T-cell (primary cell): ENCODE measurements at places on chromosomes 11 and 22.
A peak's percentile ranks its signal among the peaks of the same experiment; 100 is the strongest.

GRCh38 chr11:119980431-119980830 is 157.5 kb downstream of the TRIM29 start:
- no peak for DNase-seq

DNA sequence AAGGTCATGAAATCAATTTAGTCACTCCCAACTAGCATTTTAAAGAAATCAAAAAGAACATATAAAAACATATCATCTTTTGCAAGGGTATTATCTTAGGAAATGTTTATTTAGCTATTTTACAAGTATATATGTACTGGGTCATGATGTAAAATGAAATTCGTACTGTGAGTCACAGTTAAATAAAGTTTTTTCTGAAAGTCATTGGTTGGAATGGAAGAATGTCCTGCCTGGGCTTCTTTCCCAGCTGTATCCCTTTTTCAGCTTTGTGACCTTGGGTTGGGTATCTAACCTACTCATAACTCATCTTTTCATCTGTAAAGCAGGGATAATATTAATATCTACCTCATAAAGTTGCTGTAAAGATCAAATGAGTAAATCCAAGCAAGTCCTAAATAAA is 15.7 kb downstream of the FDX1 start:
- no peak for DNase-seq

DNA sequence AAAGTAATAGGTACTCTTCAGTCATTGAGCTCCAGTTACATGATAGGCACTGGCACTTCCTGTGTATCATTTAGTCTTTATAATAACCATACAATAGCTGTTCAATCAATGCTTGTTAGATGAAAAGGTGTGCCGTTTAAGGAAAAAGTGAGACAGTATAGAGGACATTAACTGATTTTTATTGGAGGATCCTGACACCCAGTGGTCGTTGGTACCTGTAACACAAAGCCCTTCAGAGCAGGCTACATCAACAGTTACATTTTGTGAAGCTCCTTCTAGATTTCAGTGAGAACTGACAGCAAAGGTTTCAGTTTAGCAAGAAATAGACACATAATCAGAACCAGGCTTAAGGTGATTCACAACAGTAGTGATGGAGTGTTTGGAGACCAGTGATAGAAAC is 44.2 kb downstream of the CCDC81 start:
- no peak for DNase-seq

GRCh38 chr22:24146194-24146616 is 35.1 kb upstream of the SUSD2 start:
- peak; percentile 47 for DNase-seq

- DNase-seq = no peak
Observed at GRCh38 chr11:84522331-84522730, 1104.8 kb downstream of the DLG2 start.

DNA sequence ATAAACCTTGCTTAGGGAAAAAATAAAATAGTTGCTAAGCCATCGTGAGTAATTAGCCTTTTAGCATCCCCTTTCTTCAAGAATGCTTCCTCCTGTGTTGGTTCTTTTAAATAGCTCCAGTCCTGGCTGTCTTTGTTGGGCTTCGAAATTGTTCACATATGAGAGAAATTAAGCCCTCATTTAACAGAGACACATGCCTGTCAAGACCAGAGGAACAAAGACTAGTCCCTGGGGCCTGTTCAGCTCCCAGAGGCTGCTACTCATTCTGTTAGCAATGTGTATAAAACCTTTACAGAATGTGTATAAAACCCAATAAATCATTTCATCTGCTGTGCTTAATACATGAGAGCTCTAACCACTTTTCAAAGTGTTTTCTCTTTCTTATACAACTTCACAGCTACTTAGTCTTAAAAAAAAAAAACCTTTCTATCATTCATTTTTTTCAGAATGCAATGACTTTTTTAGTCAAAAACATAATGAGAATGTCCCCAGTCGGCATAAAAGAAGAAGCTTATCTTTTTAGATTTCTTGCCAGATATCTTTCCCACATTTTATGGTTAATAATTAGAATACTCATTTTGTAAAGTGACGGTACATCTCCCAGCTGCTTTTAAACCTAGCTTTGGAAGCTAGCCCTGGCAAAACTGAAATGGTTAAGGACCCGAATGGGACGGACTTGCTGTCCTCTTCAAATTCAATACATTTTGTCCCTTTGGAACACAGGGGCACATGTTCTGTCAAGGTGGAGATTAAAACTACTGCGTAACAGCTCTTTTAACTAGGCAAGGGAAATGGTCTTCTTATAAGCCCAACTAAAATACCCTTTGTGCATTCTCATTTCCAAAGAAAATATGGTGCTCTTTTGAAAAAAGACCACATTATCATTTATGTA is 186.1 kb downstream of the SOX6 start:
- no peak for DNase-seq

DNA sequence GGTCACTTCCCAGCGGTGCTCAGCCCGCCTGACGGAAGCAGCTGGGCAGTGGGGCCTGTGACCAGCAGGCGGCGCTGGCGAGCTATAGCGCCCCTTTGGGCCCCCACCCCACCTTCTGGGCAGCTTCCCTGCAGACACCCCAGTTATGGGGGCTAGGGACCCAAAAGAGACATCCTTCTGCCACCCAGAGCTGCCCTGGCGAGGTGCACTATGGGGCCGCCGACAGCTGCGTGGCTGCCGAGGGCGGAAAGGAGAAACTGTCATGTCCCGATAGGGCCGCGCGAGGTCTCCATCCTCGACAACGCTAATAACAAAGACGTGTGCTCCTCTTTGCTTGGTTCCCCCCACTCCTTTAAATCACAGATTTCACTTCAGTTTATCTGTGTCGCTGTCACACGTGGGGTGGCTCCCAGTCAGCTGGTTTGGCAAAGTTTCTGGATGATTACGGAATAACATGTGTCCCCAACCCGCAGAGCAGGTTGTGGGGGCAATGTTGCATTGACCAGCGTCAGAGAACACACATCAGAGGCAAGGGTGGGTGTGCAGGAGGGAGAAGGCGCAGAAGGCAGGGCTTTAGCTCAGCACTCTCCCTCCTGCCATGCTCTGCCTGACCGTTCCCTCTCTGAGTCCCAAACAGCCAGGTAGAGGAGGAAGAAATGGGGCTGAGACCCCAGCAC is 673 bp upstream of the MYO7A start:
- DNase-seq = peak; percentile 57

DNA sequence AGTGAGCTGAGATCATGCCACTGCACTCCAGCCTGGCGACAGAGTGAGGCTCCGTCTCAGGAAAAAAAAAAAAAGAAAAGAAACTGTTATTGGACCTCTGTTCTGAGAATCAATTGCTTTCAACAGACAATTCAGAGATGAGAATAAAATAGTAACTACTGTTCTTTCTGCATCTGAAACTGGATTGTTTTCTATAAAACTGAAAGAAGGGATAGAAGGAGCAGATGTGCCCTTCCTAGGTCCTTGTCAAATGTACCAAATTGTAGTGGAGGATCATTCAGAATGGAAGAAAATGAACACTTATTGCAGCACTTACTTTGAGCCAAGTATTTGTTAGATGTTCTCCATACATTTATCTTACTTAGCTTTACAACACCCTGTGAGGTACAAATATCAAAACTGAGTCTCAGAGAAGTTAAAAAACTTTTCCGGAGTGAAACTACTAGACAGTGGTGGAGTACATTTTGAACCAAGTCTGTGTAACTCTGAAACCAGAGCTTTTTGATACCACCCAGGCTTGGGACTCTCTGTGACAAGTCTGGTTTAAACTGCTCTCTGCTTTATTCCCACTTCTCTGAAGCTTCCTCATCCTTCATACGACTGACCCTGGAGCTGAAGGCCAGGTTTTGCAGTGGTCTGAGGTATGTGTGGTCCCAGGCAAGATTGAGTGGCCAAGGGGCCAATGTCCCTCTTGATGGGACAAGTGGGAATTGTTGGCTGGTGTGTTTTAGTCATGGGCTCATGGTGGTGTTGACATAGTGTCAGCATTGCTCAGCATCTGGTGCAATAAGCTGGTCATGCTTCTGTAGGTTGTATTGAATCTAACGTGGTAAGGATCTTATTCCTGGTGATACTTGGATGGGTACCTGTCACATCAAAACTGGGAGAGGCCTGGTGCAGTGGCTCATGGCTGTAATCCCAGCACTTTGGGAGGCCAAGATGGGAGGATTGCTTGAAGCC is 48.2 kb upstream of the CCDC134 start:
- DNase-seq = no peak

DNA sequence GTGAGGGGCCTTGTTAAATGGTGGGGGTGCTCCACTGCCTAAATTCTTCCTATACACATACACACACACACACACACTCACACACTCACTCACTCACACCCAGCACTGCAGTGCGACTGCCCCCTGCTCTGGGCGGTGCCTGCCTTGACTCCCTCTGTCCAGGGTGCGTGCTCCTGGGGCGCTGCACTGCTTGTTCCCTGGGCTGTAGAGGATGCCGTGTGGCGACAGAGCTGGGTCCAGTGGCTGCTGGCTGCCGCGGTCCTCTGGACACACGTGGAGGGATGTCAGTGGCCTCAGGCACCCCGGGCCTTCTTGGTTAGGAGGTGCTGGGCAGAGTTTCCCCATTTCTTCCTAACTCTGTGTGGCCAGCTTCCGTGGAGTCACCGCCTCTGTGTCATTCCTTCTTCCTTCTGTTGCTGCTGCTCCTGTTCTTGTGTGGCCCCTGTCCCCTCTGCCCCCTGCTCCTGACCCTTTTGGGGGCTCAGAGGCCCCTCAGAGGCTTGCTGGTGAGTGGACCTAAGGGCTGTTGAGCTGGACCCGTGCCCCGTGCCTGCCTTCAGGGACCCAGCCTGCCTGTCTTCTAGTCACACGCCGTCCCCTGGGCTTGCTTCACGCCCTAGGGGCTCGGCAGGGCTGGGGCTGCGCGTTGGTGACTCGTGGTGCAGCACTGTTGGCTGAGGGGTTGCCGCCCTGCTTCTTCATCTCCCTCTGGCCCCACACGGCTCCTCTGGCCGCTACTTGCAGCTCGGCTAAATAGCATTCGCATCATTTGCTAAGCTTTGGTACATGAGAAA is 147.0 kb downstream of the TBC1D22A start:
- DNase-seq = no peak

DNA sequence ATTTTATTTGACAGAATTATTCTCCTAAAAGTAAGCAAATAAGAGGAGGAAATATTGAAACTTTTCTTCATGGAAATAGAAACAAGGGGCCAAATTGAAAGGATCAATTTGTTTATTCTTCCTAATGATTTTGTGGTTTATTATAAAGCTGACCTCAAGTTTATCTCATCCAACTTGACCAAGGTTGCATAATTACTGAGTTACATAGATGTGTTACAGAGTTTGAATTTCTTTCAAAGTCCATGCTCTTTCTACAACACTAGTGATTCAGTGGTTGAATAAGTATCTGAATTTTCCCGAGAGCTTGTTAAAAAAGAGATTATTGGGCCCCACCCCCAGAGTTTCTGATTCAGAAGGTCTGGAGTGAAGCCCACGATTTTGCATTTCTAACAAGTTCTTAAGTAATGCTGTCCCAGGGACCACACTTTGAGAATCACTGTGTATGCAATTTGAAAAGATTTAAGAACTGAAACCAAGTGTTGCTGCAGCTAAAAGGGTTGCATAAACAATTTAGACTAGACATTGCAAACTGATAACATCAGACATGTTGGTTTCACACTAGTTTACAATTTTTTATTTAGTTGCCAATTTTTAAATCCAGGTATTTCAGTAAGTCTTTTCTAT is 485.7 kb upstream of the ANO5 start:
- DNase-seq = no peak

DNA sequence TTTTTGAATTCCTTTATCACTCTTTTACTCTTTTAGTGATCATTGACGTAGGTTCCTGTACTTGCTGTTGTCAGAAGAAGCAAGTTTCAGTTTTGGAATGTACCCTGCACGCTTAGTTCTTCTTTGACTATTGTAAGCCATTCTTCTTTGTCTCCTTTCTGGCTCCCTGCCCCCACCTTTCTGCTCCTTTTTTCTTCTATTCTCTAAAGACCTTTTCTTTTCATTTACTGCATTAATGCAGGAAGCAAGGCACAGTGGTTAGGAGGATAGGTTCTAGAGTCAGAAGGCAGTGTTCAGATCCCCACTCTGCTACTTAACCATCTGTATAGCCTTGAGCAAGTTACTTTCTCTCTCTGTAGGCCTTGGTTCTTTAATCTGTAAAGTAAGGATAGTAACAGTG is 33.7 kb upstream of the RAG2 start:
- DNase-seq = no peak

DNA sequence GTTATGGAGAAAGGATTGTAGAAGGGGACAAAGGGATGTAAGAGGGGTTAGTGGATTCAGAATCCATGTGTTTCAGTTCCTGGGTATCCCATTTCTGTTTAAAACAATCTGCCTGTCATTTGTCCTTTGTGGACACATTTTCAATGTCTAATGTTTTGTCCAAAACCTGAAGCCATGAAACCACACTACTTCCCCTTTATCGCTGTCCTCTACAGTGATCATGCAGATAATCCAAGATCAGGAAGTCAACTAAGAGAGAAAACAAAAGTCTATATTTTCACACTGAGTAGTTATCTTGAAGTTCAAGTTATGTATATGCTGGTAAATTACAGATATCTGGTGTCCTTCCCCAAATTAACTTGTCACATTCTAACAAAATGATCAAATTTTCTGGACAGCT is 457.0 kb downstream of the NTM start:
- no peak for DNase-seq

- no peak for DNase-seq
Observed at GRCh38 chr22:18093661-18094060, 15.9 kb downstream of the PEX26 start.

- no peak for DNase-seq
Observed at GRCh38 chr11:74418509-74418895, 20.3 kb upstream of the PGM2L1 start.

DNA sequence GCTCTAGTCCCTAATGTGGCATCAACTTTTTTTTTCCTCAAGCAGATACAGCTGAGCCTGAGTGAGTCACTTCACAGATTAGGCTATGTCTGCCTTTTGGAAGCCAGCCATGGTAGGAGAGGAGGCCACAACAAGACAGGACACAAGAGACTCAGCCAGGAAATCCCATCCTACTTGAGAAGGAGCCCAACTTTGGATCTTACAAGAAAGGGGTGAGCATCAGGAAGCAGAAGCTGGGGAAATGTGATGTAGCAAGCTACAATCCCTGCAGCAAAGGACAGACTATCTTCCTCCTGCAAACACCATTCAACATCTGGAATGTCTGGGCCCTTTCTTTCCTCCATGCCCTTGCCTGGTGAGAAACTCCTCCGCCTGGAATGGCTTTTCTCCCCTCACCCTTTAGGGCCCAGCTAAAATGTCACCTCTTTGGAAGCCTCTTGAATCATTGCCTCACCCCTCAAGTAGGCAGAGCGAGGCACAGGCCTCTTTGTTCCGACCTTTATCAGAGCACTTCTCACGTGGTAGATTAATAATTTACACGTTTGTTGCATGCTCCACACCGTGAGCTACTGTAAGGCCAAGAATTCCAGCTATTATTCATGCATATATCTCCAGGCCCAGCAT is 156.4 kb upstream of the PITPNB start:
- DNase-seq = no peak
